ENCODE measurements at places on chromosomes 2 and 18.

GRCh38 chr2:16043627-16044026 lies 103.3 kb downstream of the MYCN start:
- no peak for DNase-seq

DNA sequence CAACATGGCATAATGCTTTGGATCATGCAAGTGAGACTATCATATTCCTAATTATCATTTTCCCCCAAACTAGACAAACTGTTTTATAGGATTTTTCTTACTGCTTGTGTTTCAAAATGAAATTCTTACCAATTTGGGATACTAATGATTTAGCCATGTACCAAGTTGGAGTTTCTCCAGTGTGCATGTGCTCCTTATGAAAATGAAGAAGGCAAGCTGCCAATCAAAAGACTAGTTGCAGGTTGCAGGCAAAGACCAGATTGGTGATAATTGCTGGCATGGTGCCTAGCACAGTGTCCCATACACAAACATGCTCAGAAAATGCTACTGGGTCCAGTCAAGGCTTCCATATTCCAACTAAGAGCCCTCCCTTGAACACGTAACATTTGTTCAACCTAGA lies 771.8 kb upstream of the FANCL start:
- no peak for DNase-seq

DNA sequence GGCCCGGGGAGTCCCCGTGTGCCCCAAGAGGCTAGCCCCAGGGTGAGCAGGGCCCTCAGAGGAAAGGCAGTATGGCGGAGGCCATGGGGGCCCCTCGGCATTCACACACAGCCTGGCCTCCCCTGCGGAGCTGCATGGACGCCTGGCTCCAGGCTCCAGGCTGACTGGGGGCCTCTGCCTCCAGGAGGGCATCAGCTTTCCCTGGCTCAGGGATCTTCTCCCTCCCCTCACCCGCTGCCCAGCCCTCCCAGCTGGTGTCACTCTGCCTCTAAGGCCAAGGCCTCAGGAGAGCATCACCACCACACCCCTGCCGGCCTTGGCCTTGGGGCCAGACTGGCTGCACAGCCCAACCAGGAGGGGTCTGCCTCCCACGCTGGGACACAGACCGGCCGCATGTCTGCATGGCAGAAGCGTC lies 16.9 kb upstream of the FAHD2A start:
- no peak for DNase-seq

DNA sequence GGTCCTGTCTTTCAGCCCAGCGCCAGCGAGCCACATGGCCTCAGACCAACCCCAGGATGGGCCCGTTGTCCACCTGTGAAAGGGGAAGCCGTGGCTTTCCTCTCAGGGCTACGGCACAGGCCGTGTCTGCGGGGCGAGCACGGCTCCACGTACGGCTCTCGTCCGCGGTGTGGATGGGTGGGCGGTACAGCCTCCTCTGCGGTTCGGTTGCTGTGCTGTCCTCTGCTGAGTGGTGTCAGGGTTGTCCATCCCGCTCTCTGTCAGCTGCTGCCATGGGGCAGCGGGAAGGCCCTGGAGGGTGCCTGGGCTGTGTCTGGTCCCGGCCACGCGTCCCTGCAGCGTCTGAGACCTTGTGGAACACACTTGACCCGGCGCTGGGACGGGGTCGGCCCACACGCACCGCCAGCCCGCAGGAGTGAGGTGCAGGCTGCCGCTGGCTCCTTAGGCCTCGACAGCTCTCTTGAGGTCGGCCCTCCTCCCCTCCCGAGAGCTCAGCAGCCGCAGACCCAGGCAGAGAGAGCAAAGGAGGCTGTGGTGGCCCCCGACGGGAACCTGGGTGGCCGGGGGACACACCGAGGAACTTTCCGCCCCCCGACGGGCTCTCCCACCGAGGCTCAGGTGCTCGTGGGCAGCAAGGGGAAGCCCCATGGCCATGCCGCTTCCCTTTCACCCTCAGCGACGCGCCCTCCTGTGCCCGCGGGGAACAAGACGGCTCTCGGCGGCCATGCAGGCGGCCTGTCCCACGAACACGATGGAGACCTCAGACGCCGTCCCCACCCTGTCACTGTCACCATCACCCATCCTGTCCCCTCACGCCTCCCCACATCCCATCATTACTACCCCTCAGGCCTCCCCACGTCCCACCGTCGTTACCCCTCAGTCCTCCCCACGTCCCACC lies 128.7 kb downstream of the NFATC1 start:
- no peak for DNase-seq

- no peak for DNase-seq
These were observed 377.2 kb downstream of the CNTNAP5 start for GRCh38 chr2:124402274-124402673.

DNA sequence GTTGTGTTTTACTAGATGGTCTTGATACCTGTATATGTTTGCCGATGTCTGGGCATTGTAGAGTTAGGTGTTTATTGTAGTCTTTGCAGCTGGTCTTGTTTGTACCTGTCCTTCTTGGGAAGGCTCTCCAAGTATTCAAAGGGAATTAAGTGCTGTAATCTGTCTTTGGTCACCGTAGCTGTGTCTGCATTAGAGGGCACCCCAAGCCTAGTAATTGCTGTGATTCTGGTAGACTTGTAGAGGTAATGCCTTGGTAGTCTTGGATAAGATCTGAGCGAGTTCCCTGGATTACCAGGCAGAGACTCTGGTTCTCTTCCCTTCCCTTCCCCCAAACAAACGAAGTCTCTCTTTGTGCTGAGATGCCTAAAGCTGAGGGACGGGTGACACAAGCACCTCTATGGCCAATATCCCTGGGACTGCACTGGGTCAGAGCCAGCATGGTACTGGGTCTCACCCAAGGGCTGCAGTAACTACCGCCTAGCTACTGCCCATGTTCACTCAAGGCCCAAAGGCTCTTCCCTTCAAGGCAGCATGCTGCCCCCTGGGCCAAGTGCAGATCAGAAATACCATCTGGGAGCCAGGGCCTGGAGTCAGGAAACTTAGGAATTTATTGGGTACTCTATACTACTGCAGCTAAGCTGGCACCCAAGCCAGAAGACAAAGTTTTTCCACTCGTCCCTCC lies 27.1 kb downstream of the STPG4 start:
- DNase-seq: no peak

DNA sequence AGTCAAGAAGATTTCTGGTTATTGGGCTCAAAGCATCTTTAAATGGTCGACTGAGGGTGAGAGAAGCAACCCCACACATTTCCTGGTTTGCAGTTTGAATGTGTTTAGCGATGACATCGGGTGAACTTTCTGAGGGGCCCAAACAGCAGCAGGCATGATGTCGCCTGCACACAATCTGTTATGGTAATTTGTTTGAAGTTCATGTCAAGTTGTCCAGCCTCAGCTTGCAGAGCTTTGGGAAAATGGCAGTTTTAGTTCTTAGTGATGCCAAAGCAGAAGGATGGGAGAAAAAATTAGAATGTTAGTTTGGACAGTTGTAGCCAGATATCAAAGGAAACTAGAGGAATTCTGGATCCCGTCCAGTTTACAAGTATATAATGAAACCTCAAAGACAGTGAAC lies 284.6 kb downstream of the MBD5 start:
- no peak for DNase-seq

GRCh38 chr2:150464270-150464669 lies 23.2 kb downstream of the RND3 start:
- no peak for DNase-seq

DNA sequence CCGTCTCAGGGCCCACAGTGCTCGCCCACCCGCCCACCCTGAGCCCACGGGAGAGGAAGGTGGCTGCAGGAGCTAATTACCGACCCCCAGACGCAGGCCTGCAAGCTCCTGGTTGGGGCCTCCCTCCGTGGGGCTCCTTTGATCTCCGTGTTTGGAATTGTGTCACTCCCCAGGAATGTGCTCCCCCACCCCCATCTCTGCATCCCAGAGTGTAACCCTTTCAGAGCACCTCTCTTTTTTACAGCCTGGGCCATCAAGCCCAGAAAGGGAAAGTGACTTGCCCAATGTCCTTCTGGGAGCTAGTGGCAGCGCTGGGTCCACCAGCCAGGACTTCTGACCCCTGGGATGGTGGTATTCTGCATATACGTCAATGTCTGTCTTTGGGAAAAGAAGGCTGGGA lies 335.1 kb downstream of the CYRIA start:
- no peak for DNase-seq

DNA sequence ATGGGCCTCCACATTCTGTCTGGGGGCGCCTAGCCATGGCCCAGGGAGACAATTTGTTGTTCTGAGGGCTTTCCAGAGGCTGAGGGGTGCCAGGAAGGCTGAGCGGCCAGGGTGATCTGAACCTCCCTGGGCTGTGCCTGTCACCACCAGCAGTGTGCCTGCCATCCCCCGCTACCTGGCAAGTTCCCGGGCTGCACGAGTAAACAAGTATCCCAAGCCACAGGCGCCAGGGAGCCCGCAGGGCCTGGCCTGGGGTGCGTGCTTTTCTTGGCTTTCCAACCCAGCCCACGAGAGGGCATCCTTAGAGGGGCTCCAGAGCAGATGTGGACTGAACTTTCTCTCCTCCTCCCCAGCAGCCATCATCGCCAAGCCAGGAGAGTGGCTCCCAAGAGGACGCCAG lies 35.1 kb upstream of the B3GNT7 start:
- DNase-seq: no peak

DNA sequence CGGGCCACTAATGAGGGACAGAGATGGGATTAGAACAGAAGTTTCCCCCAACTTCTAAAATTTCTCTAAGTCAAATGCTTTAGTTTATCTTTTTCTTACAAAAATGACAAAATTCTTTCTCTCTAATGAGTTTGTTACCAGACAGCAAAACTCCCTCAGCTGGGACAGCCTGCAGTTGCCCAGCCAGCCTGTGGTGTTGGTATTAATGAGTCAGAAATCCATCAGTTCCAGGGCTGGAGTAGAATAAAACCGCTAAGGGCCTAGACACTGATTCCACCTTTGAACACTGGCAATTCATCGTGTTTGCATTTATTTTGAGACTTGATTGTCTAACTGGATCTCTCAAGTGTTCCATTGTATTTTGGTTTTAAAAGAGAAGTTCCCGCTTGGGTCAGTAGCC lies 38.3 kb upstream of the SMAD2 start:
- no peak for DNase-seq

DNA sequence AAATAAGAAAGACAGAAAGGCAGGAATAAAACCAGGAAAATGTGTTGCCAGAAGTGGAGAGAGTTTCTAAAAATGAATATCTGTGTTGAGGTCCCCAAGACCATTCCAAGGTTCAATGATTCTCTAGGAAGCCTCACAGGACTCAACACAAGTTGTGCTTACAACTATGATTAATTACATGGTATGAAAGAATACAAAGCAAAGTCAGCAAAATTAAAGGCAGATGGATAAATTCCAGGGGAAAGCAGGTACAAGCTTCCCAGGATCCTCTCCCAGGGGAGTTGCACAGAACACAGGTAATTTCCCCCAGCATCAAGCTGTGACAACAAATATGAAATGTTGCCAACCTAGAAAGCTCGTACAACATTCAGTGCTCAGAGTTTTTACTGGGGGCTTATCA lies 154.4 kb upstream of the HNMT start:
- no peak for DNase-seq

DNA sequence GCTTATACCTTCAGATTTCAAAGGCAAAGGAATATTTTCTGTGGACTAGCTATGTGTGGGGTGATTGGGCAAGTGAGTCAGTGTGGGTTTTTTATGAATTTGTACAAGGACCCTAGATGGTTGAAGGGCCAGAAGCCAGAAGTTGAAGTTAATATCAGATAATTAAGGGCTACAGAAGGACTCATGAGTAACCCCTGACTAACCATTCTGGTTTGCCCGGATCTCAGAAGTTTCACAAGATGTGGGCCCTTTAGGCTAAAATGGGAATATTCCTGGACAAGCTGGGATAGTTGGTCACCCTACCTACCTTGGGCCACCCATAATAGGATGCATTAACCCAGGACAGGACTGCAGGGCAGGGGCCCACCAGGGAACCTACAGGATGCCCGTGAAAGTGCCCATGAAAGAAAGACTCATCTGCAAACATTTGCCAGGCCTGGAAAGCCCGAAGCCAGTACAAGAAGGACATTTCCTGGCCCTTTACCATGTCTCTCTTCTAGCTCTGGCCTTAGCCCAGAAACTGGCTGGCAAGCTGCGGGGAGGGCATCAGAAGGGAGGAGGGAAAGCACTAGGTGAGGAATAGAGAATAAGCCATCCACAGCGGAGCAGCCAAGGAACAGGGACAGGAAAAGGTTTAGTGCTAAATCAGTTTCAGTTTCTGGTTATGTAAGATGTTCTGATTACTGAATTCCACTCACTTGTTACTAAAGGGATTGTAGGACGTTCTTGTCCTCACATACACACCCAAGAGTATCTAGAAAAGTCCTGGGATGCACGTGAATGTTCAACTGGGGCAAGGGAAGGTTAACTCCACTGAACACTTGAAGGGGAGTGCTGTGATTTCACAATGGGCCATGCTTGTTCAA lies 33.6 kb downstream of the GCG start:
- no peak for DNase-seq

GRCh38 chr2:159840616-159841015 lies 42.6 kb upstream of the CD302 start:
- no peak for DNase-seq

- no peak for DNase-seq
These were observed 119.6 kb upstream of the ARL5A start for GRCh38 chr2:151947813-151948165.

- no peak for DNase-seq
These were observed 321.9 kb upstream of the RAB12 start for GRCh38 chr18:8287196-8287885.

GRCh38 chr18:76686737-76687231 lies 135.6 kb upstream of the ZNF236 start:
- DNase-seq: peak; percentile 14

DNA sequence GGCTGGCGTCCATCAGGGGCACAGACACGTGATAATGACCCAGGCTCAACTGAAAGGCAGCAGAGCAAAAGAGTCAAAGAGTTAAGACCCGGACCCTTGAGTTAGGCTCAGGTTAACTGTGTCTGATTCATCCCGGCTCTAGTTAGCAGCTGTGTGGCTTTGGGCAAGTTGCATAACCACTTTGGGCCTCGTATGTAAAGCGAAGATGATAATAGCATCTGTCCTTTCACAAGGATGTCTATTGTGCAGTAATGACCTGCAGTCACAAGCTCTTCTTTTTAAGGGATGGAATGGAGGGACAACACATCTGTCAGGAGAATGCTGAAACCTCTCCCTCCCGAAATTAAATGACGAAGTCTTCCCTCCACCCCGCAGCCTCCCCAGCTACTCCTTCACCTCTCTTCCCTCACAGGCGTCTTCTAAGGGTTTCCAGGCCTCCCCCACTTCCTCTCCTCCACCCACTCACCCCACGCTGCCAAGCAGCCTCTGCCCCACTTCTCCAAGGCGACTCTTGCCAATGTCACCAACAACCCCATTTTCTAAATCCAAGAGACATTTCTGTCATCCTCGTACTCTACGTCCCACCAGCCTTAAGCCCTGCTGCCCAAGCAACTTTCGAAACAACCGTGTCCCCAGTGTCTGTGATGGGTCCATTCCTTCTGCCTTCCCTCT lies 135.1 kb upstream of the ID2 start:
- DNase-seq: no peak

DNA sequence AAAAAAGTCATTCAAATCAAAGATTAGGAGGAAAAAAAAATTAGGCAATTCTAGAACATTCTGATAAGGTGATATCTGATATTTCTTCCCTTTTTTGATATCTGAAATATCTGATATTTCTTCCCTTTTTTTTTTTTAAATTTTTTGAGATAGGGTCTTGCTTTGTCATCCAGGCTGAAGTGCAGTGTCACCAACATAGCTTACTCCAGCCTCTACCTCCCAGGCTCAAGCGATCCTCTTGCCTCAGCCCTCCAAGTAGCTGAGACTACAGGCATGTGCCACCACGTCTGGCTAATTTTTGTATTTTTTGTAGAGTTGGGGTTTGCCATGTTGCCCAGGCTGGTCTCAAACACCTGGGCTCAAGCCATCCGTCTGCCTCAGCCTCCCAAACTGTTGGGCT lies 33.9 kb downstream of the MEX3C start:
- no peak for DNase-seq
